ENCODE measurements at places on chromosomes 6 and 20. TPM values are rescaled to one million over a fixed set of nuclear protein-coding genes. Genes with fewer than 3 reads are reported as not detected.

DNA sequence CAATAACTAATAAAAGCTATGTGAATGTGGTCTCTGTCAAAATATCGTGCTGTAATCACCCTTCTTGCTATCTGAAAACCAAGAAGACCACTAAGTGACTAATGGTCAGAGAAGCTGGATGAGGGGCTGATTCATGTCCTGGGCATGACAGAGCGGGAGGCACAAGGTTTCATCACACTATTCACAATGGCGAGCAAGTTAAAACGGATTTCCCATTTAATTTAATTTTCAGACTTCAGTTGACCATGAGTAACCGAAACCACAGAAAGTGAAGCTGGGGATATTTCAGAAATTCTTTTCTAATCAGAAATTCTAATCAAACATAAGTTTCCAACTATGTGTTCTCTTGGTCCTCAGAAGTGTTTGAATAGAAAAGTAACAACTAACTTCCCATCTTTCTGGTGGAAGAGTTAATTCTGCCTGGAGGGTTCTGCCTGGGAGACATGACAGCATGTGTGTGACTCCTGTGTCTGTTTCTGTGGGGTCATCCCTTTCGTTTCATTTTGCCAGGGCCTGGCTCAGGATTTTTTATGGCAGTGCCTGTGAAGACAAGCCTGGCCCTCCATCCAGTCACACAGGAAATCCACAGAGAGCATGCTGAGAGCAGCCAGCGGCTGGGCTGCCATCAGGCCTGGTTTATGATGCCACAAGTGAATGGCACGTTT lies 98.9 kb downstream of the FAM120B start:
- H3K4me3 ChIP-seq, result no peak overlapping the region
- no peaks in the 10 kb centered on the region for H3K27me3 ChIP-seq
- peaks cover 63% of the 10 kb centered on the region for H3K36me3 ChIP-seq
- H3K4me1 ChIP-seq, result no peaks in the 10 kb centered on the region
- DNase-seq, result no peak

The CRISP3 gene
- not detected for total RNA-seq

DNA sequence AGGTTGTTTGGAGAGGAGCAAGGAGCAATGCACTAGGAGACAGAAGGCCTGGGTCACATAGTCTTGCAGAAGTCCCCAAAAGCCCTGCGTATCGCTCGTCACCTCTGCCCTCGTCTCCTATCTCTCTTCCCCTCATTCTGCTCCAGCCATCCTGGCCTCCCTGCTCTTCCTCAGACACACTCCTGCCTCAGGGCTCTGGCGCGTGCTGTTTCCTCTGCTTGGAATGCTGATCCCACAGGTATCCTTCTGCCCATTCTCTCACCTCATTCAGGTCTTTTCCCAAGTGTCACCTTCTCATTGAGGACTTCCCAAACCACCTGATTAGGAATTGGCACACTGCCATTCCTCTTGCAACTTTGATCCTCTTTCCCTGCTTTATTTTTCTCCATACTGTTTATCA lies 9.0 kb upstream of the SLC2A10 start:
- no peak overlapping the region for H3K27ac ChIP-seq
- no peak overlapping the region for H3K4me3 ChIP-seq
- H3K27me3 ChIP-seq, result peaks cover 5% of the 10 kb centered on the region
- no peak for DNase-seq
- no peaks in the 10 kb centered on the region for H3K36me3 ChIP-seq
- H3K4me1 ChIP-seq, result no peaks in the 10 kb centered on the region

The OR2H1 gene
- total RNA-seq, result not detected

- no peaks in the 10 kb centered on the region for H3K4me1 ChIP-seq
- no peaks in the 10 kb centered on the region for H3K36me3 ChIP-seq
- no peak for DNase-seq
- H3K27me3 ChIP-seq, result no peaks in the 10 kb centered on the region
- no peak overlapping the region for H3K27ac ChIP-seq
These were observed 106.8 kb downstream of the PDE10A start for GRCh38 chr6:165556116-165556843.

- H3K4me3 ChIP-seq, result no peak overlapping the region
- no peaks in the 10 kb centered on the region for H3K4me1 ChIP-seq
These were observed 14.8 kb downstream of the ADGRF1 start for GRCh38 chr6:47027315-47027714.

DNA sequence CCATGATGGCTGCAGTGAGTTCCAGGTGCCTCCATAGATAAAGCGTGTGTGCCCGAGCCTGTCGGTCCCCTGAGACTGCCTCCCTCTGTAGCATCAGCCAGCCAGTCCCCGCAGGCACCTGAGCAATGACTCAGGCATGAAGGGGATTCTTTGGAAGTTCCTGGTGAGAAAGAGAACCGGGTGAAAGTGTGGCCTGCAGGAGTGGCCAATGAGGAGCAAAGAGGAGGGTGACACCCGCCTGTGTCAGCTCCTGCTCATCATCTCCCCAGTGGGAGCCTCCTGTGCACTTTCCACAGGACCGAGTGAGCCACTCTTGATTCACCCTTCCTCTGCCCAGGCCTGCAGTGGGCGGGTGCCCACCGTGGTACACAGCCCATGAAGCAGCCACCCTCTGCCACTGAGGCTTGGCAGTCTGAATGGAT lies 71.2 kb upstream of the PTPN1 start:
- H3K4me1 ChIP-seq, result peaks cover 17% of the 10 kb centered on the region
- DNase-seq, result no peak
- no peak overlapping the region for H3K4me3 ChIP-seq
- no peaks in the 10 kb centered on the region for H3K36me3 ChIP-seq
- H3K27ac ChIP-seq, result no peak overlapping the region

DNA sequence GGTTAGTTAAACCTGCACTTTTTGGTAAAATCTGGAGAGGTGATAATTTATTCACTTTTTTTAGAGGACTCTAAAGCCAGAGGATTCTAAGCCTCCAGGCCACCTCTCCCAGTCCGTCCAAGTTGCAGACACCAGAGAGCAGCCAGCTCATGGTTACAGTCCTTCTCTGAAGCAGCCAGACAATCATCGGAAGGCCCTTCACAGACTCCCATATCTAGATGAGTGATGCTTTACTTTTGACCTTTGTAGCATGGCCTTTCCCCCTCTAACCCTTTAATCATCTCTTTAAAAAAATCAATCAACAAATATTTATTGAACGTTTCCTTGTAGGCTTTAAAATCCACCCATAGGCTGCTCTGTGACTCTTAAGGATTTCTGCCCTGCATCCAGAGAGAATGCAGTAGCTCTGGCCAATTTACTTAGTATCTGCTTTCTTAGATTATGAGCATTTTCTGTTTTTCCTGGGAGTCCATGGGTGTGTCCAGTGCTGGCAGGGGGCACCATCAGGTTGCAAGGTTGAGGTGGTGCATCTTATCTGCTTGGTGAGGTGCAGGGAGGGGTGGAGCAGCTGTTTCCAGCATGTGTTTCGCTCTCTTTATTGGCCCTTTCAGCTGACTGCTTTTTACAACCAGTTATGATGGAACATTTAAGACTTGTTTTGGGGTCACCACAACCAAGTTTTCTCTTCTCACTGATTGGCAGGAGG lies 58.6 kb downstream of the JARID2 start:
- H3K4me1 ChIP-seq, result peaks cover 57% of the 10 kb centered on the region
- H3K27me3 ChIP-seq, result no peaks in the 10 kb centered on the region
- no peaks in the 10 kb centered on the region for H3K36me3 ChIP-seq
- no peak overlapping the region for H3K4me3 ChIP-seq
- no peak overlapping the region for H3K27ac ChIP-seq

GRCh38 chr20:17501701-17502100 lies 29.5 kb downstream of the BFSP1 start:
- no peak overlapping the region for H3K4me3 ChIP-seq
- H3K36me3 ChIP-seq, result no peaks in the 10 kb centered on the region
- DNase-seq, result no peak
- no peaks in the 10 kb centered on the region for H3K4me1 ChIP-seq

DNA sequence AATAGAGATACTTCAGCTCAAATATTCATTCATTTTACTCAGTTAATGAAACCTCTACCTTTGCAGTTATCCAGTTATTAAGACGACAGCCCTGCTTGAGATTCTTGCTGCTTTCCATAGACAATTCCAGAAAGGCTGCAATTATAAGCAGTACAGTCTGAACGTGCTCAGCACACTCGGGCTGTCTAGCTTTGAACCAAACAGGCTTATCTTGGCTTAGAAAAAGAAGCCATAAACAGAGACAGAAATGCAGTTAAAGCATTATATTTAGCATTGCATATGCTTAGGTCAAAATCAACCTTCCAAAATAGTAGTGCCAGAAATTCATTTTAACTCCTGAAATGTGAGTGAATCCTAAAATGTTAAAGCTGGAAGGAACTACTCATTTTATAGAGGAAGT lies 204.1 kb upstream of the KCNQ5 start:
- no peak overlapping the region for H3K4me3 ChIP-seq
- H3K27ac ChIP-seq, result no peak overlapping the region
- H3K27me3 ChIP-seq, result no peaks in the 10 kb centered on the region

GRCh38 chr6:97639702-97640101 lies 356.7 kb upstream of the MMS22L start:
- H3K36me3 ChIP-seq, result no peaks in the 10 kb centered on the region
- H3K27me3 ChIP-seq, result no peaks in the 10 kb centered on the region
- H3K27ac ChIP-seq, result no peak overlapping the region
- no peak overlapping the region for H3K4me3 ChIP-seq
- no peak for DNase-seq

The SLC26A8 gene
- 0.30 TPM for total RNA-seq

DNA sequence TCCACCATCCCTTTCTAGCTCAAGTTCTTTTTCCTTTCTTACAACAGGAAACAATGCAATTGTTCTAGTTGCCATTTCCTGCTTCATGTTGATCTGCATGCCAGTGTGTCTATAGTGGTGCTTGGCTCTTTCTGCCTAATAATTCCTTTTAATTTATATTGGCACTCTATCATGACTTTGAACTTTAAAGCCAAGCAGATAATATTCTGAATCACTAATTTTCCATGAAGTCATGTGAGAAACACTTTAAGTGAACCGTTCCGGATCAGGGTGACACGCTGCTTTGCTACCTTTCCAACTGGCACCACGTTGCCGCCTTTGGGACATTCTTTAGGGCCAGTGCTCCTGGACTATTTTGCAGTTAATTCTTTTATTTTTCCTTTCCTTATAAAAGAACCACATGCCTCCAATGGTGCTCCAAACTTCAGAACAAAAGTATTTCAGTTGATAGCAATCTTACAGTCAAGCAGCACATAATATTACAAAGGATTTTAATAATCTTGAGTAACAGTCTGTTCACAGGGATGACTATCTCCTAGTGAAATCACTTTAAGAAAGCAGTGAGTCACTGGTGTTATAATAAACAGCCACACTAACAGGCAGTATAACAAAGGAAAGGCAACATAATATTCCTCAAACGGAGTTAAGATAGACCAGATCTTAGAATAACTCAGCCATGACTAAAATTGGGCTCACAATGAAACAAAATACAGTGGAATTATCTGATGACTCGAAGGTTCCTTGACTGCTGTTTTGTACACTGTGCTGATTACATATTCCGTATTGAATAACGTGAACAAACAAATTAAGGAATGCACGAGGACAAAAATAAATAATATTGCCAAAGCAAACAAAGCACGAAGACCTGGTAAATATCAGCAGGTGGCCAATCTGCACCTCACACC lies 19.0 kb upstream of the BLOC1S5 start:
- H3K36me3 ChIP-seq, result no peaks in the 10 kb centered on the region
- no peak for DNase-seq
- no peaks in the 10 kb centered on the region for H3K27me3 ChIP-seq

All from tibial nerve (tissue), 4 donors.